ENCODE measurements at places on chromosomes 4 and X. TPM values are rescaled to one million over a fixed set of nuclear protein-coding genes. Genes with fewer than 3 reads are reported as not detected.

Gene PUDP
- 8.7 TPM for total RNA-seq

DNA sequence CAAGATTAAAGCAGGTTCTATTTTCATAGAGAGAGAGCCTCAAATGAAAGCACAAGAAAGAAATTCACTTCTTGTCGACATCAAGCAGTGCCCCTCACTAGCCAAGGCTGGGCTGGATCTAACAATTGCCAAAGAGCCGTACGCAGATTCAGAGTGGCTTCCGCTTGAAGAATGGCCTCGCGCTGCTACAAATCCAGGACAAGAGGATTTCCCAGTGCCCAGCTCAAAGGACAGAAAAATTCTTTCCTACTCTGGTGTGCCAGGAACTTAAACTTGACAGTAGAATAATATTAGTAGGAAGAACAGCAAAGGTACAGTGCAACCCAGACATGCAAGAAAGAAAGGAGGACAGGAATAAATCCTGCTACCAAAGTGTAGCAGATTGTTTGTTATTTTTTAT is 56.5 kb upstream of the PPARGC1A start:
- no peak for DNase-seq

Gene HSFX3
- not detected for total RNA-seq

DNA sequence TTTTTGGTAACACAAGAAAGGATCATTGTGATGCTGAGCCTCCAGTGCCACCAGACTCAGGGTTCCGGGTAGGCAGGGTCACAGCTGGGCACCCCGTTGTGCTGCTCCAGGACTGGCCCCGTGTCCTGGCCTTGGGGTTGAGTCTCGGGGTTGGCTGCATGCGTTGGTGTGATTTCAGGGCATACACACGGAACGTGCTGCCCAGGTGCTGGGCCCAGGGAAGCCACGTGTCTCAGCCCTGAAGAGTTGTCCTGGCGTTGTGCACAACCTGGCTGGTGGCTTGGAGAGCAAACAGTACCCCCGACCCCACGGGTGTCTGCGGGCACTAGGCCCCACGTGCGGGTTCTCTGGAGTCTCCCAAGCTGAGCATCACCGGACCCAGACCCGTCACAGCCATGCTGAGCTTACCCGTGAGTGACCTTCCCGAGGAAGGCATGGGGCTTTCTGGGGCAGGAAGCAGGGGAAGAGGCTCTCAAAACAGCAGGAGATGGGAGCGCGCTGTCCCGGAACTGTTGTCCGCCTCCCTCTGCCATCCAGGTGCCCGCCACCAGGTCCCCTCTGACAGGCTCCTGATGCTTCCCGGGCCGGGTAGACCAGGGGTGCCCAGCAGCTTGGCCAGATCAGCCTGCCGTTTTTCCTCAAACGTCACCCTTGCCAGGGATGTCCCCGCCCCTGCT is 66.1 kb upstream of the ENPP6 start:
- no peak for DNase-seq

Gene TMSB15B
- 1.1 TPM for total RNA-seq

Gene PPAT
- 4.4 TPM for total RNA-seq

Gene VCX3A
- not detected for total RNA-seq

DNA sequence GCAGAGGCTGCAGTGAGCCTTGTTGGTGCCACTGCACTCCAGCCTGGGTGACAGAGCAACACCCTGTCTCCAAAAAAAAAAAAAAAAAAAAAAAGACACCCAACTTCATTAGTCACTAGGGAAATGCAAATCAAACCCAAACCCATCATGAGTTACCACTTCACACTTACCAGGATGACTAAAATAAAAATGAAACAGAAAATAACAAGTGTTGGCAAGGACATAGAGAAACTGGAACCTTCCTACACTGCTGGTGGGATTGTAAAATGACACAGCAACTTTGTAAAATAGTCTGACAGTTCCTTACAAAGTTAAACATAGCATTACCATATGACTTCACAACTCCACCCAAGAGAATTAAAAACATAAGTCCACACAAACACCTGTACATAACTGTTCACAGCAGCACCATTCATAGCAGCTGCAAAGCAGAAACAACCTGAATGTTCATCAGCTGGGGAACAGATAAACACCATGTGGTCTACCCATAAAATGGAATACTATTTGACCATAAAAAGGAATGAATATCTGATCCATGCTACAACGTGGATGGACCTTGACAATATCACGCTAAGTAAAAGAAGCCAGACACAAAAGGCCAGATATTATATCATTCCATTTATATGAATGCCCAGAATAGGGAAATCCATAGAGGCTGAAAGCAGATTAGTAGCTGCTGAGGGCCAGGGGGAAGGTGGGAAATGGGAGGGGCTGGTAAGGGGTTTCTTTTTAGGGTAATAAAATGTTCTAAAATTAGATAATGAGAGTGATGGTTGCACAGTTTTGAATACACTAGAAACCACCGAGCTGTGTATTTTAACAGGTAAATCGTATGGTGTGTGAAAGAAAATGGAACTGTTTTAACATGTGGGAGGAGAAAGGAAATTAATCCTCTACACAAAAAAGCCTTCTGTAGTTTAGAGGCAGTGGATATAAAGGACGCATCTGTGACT is 18.3 kb downstream of the CD99L2 start:
- no peak for DNase-seq

Gene ITIH6
- total RNA-seq: not detected

DNA sequence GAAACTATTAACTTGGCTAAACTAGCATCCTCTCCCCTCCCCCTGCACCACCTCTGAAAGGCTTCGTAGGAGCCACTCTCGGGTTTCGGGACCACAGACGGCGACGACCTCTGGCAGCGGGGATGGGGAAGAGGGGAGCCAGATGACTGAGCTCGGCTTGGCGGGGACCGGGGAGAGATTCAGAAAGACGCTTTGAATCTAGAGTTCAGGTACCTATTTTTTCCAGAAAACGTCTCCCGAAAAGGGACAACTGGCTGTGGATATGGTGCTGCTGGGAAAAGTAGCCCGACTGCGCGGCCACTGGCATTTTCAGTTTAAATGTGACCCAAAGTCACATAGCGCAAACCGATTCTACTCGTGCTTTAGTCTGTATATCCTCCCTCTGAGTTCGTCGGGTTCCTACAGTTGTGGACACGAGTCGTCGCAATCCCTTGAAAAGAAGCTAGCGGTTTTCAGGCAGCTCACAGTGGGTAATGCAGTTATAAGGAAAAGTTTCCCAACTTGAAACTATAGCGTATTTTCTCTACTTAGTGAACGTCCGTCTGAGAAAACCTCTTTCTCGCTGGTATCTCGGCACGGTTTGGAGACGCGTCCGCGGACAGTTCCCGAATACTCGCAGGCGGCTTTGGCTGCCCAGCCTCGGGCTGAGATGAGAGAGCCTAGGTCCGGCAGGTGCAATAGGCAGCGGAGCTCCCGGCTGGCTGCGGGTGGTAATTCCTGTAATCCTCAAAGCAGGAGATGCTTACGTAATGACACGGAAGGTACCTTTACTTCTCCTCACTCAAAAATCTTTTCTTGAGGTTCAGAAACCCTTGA is 1.3 kb downstream of the PARM1 start:
- no peak for DNase-seq

DNA sequence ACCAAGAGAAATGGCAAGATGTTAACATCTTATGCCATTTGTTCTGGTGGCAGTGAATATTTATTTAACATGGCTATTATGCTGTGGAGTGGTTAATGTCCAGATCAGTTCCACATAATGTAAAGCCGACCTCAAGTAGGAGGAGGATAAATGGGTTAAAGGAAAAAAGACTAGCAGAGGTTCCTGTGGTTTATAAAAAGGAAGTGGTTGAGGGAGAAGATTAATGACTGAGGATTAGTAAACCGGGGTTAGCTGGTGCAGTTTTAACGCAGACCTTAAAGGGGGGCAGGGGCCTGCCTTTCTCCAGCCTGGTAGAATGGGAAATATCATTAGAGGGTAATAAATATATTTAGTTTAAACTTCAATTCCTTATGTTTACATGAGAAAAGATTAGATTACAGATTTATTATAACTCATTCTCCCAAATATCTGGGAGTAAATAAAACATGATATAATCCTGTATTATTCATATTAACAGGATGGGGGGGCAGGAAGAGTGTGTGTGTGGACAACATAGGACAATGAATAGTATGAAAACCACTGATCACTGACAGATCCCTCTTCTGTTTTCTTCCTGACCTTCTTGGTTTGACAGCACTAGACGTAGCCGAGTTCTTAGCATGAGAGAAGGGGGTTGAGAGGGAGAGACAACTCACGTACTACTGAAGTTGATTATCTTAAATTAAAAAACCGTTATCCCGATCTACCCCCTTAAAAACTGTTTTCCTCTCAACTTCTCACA is 124.1 kb upstream of the LIMCH1 start:
- DNase-seq: no peak

DNA sequence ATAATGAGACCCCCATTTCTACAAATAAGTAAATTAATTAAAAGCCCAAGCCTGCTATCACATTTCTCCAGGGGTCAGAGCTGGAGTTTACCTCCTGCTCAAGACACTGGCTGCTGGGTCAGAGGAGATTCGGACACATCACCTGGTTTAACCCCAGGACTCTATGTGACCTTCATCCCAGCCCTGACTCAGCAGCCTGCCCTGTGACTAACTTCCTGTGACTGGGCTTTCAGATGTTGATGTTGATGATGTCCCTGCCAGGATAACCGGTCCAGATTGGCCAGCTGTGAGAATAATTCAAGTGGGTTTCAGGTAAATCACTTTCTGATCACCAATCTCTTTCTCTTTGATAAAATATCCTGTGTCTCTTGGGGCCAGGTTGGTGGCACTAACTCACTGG is 102.4 kb upstream of the MAML3 start:
- no peak for DNase-seq

Gene MAGEA8
- total RNA-seq: not detected

- no peak for DNase-seq
These were observed 328.4 kb downstream of the CAMK2D start for GRCh38 chr4:113433116-113433515.

Data from sigmoid colon (tissue), 7 donors.